ENCODE measurements at places on chromosomes 7 and 10. TPM values are rescaled to one million over a fixed set of nuclear protein-coding genes. Genes with fewer than 3 reads are reported as not detected.

- DNase-seq = no peak
These were observed 144.3 kb downstream of the WNT2 start for GRCh38 chr7:117178600-117178999.

DNA sequence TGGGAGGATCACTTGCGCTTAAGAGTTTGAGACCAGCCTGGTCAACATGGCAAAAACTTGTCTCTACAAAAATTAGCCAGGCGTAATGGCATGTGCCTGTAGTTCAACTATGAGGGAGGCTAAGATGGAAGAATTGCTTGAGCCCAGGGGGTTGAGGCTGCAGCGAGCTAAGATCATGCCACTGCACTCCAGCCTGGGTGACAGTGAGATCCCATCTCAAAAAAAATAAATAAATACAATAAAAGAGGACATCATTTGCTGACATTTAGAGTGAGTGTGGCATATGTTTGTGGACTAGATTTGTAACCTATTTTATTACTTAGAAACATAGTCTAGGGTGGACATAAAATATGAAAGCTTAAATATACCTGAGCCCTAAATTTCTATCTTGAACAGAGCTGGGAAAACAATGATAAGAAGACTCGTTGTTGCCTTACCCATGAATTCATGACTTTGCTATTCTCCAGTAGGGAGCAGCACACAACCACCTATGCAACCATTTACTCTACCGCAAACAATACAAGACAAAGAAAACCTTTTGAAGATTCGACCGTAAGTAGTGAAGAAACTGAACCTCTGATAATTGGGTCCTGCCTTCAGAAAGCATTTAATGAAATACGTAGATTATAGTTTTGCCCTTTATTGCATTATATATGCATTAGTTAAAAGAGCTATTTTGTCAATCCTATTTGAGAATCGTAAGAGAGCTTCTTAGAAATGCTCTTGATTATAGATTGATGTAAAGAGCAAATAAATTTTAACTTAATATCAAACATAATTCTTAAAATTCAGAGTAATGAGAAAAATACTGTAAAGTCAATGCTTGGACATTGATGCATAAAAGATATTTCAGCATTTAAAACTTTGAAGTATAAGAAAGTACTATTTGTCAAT, 83.5 kb downstream of the GNAT3 start:
- DNase-seq = peak; percentile 43

The HOXA9 gene
- total RNA-seq = 36.4 TPM

GRCh38 chr10:114718374-114718773, 60.3 kb upstream of the ABLIM1 start:
- DNase-seq = no peak

- DNase-seq = peak; percentile 62
These were observed 264.0 kb downstream of the ARL4A start for GRCh38 chr7:12951397-12951801.

GRCh38 chr10:103545366-103545765, 51.9 kb downstream of the NEURL1 start:
- no peak for DNase-seq

- DNase-seq = no peak
These were observed 5.0 kb downstream of the CD36 start for GRCh38 chr7:80643336-80643915.

The CCNY gene
- total RNA-seq = 60.0 TPM

- DNase-seq = no peak
These were observed 77.0 kb upstream of the SEMA3A start for GRCh38 chr7:84271543-84271942.

- DNase-seq = peak; percentile 62
These were observed 1.2 kb upstream of the ADD3 start for GRCh38 chr10:110006358-110007160.
